ENCODE measurements at places on chromosomes 1 and 21.

DNA sequence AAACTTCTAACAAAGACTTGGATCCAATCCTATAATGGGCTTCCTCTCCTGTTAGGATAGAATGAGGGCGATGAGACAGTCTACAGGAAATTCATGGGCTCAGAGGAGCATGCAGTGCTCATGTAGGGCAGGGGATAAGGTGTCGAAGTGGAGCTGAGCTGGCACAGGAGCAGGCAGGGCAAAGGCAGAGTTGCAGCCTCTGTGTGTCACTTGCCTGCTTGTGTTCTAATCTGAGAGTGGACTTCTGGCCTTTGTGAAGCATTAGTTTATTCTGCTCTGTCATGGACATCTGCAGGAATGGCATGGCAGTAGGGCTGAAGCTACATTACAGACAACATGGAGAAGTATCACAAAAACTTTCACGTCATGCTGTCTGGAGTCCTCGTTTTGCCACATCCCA lies 32.6 kb downstream of the LHX8 start:
- no peak for ATAC-seq

DNA sequence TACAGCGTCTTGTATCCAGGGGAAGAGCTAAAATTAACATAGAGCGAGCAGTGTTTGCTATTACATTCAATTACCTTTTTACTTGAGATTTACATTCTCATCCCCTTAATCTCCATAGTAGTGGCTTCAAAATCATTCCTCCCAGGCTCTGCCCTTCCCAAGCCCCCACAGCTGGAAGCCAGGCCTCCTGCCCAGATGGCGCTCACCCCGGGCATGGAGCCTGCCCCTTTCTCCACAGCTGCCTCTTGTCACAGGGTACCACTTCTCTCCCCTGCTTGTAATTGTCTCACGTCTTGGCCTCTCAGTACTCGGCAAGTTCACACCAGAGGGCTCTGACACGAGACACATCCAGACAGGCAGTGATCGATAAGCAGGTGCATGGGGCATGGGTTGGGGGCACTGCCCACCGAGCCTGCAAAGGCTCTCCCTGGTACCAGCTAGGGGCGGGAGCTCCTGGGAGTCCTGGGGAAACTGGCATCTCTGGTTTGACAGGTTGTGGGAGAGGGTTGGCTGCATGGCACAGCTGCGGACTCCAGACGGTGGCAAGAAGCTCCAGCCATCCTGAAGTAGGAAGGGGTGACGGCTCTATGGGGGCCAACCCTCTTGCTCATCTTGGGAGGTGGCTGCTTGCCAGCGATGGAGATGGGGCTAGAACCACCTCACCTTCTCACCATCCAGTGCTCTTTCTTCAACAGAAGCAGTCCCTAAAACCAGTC lies 20.1 kb downstream of the CASZ1 start:
- no peak for ATAC-seq

- ATAC-seq: no peak
Observed at GRCh38 chr1:69711190-69711930, 143.6 kb downstream of the LRRC7 start.

DNA sequence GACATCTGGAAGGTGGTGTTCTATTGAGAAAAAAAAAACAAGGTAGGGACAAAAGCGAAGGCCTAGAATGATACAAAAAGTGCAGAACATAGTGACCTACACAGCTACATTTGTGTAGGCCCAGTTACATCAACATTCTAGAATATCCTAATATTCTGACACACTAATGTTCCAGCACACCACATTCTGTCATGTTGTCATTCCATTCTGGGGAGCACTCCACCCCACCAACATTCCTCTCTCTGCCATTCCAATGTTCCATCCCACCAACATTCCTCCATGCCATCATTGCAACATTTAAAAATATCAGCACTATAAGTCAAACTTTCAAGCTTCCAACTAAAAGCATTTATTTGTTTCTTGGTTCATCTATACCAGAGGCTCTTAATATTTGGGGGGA lies 28.5 kb downstream of the COA7 start:
- no peak for ATAC-seq

- ATAC-seq: no peak
Observed at GRCh38 chr1:118479351-118479750, 294.3 kb upstream of the SPAG17 start.

GRCh38 chr21:33731447-33731846 lies 89.1 kb downstream of the ITSN1 start:
- no peak for ATAC-seq

GRCh38 chr1:89198081-89198480 lies 661 bp downstream of the GBP4 start:
- ATAC-seq: no peak

- no peak for ATAC-seq
Observed at GRCh38 chr1:228093050-228093906, 9.8 kb downstream of the C1orf35 start.

DNA sequence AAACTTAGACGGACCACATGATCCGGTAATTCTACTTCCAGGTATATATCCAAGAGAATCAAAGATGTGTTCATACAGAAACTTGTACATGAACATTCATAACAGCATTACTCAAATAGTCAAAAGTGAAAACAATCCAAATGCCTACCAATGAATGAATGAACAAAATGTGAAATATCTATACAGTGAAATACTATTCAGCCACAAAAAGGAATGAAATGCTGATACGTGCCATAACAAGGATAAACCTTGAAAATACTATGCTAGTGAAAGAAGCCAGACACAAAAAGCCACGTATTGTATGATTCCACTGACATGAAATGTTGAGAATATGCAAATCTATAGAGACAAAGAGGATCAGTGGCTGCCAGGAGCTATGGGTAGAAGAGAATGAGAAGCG lies 18.3 kb downstream of the TARBP1 start:
- ATAC-seq: no peak

DNA sequence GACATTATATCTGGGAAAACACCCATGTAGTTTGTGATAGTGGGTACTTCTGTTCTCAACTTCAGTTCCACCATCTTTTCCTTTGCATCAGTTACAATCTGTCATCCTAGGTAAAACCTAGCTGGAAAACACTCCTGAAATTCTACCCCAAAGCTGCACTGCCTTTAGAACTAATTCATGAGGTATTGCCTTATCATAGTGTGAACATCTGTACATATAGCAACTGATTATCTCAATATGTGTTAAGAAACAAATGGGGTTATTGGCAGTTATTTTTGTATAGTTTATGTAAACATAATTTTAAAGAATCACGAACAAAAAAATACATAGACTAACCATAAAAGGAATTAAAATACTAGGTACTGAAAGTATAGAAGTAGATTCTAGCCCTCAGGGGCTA lies 6.4 kb upstream of the NEK7 start:
- ATAC-seq: no peak

DNA sequence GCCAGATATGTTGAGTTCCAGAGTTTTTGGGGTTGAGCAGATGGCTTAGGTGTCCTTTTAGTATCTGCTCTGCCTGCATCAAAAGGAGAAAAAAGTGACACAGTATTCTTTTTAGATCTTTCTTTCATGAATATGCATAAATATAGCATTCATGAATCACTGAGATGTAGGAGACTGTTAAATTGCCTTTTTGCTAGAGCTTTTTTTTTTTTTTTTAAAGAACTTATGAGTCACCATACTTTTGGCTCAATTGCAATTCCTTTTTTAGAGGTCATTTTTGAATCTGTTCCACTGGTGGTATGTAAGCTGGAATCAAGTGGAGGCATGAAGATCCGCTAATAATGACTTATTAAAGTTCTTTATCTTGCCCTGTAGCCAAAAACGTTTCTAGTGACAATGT lies 480.9 kb upstream of the ZRANB2 start:
- ATAC-seq: no peak

DNA sequence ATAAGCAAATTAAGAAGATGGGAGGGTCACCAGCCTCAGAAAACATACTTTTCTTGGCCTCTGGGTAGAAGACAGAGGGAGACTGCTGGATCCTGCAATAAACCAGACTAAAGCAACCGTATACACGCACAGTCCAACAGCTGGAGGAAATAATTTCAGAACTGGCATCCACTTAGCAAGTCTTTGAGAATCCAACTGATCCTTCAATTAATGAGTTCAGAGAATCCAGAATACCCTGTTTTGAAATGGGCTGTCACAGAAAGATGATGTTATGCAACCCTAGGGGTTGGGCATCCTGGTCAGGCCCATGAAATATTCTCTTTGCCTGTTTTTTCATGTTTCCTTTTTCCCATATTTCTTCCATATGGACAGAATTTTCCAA lies 134.0 kb upstream of the MAGI3 start:
- ATAC-seq: no peak

GRCh38 chr1:29597861-29598260 lies 361.5 kb downstream of the PTPRU start:
- no peak for ATAC-seq

DNA sequence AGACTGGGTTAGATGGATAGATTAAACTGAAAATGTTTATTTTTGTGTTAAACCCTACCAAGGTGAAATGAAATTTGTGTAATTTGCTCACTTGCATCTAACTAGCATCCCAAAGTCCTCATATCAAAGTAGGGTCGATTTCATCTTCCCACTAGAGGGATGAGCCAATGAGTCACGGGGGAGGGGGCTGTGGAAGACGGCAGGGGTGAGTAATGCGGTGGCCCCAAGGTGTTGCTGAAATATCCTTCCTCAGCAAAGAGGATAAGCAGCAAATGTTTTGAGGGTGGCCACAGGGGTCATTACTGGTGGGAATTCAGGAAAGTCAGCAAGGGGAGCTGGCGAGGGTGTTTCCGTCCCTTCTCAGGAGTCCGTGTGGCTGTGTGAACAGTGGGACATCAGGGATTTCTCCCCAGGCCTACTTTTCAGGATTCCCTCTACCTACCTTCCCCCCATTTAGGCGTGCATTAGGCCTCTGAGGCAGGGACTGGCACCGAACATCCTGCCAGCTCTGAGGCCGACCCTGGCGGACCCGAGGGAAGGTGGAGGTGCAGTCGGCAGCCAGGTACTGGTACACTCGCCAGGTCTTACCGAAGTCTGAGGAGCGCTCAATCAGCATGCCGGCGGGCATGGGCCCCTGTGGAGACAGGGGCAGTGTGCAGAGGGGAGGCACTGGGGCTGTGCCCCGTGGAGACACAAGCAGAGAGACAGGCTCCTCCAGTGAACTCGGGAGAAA lies 18.1 kb downstream of the LAMB3 start:
- ATAC-seq: no peak

DNA sequence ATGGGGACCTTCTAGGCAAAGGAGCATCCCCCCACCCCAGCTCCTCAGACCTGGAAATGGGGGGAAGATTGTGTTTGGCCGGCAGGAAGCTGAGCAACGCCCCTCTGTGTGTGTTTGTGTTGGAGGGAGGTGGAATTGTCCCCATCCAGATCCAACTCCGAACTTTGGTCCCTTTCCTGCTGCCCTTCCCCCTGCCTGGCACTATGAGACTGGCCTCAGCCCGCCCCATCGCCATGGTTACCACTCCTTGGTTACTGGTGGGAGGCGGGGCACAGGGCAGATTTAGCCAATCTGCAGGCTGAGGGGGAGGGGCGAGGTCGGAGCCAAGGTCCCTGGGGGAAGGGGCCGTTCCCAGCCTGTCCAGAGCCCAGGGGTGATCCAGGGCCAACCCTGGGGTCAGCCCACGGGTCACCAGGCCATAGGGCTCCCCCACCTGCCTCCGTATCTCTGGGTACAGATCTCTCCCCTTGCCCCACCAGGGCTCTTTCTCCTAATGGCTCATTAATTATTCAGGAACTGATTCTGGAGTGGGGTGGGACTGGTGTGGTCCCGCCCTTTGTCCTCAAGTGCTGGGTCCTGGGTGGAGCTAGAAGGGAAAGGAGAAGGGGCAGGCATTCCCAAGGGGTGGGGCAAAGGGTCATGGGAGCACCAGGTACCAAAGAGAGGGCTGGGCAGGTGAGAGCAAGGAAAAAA lies 15.2 kb downstream of the PTPRF start:
- no peak for ATAC-seq

- ATAC-seq: no peak
Observed at GRCh38 chr1:155451199-155451598, 111.4 kb downstream of the ASH1L start.

DNA sequence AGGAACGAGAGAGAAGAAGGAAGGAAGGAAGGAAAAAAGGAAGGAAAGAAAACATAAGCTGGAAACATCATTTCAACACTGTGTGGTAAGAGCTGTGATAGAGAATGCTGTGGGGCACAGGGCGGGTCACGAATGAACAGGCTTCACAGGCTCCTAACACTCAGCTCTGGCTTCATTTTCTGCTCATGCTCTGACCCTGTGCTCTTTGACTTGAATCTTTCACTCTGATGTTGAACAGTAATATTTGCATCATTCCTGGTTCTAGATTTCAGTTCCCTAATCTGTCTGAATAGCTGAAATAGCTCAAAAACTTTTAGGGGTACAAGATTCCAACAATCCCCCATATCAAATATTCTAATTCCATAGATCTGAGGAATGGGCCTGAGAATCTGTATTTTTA lies 207.3 kb downstream of the LHX8 start:
- ATAC-seq: no peak

- no peak for ATAC-seq
Observed at GRCh38 chr1:33374336-33375105, 53.6 kb upstream of the A3GALT2 start.

GRCh38 chr1:226657895-226658545 lies 81.1 kb downstream of the ITPKB start:
- ATAC-seq: no peak

DNA sequence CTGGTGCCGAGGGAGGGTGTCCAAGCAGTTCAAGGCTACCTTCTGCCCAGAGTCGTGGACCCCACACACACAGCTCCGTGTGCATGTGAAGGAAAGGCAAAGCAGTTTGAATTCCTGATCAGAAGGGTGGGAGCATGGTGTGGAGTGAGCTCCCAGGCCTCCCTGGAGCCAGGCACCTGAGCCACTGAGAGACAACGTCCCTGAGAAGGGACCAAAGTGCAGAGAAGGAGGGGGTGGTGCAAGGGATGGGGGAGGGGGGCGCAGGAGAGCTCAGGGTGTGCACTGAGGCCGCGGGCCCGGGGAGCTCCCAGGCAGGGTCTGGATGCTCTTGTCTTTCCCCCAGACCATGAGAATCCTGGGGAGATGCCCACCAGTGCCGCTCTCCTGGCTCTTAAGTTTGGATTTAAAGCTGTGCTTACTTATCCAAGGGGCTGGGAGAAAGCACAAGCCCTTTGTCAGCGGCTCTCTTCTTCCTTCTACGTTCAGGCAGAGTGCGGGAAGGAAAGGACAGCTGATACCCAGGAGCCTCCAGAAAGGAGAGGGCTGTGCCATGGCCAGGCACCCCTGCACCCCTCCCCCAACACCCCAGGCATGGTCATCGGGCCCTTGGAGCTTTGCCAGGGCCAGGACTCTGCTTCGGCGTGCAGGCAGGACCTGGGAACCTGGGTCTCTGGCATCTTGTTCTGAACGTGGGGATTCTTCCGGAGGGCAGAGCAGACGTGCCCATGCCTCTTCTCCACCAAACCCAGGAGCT lies 24.1 kb downstream of the ACTA1 start:
- no peak for ATAC-seq

DNA sequence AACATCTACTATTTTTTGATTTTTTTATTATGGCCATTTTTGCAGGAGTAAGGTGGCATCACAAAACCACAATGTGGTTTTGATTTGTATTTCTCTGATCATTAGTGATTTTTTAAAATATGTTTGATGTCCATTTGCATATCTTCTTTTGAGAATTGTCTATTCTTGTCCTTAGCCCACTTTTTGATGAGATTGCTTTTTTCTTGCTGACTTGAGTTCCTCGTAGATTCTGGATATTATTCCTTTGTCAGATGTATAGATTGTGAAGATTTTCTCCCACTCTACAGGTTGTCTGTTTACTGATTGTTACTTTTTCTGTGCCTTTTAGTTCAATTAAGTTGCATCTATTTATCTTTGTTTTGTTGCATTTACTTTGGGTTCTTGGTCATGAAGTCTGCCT lies 375.7 kb downstream of the ST6GALNAC3 start:
- no peak for ATAC-seq

Data from activated CD4-positive, CD25-positive, alpha-beta regulatory T cell treated with anti-CD3 and anti-CD28 coated beads, Interleukin-2, amount 50 U/mL, for 24 hours (primary cell).